AG08396 (cell line): ENCODE measurements at places on chromosomes 12 and 14.

- no peak for DNase-seq
These were observed 88.4 kb upstream of the PRKD1 start for GRCh38 chr14:30016002-30016401.

- no peak for DNase-seq
These were observed 20.0 kb downstream of the PROX2 start for GRCh38 chr14:74855945-74856344.

DNA sequence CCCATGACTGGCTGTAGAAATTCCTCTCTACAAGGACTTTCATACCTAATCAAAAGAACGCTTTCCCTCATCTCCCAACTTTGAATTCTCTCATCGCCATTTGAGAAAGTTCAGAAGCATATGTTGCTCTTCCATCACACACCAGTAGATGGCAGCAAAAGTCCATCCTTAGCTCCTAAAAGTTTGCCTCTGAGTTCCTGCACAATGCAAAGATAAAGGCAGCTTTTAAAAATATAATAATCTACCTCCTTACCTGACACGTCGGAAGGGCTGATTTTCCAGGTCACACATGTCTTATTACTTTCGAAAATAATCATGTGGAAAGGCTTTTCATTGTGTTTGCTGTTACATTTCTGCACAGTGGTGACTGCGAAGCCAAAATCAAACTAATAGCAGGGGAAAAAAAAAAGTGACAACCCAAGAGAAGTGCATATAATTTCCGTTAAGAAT lies 456.7 kb upstream of the SEL1L start:
- peak; percentile 28 for DNase-seq

DNA sequence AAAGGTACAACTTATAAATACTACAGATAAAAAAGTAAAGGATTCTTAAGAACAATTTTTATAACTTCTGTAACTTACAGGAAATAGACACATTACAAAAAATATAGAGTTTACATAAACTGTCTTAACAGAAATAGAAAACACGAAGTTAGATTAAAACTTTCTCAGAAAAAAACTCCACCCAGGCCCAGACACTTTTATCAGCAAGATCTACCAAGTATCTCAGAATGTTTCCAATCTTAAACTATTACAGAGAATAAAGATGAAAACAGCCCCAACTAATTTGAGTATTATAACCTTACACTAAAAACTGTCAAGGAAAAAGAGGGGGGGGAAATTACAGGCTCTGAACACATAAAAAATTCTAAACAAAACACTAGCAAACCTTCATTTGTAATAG lies 8.2 kb downstream of the ZFC3H1 start:
- no peak for DNase-seq

DNA sequence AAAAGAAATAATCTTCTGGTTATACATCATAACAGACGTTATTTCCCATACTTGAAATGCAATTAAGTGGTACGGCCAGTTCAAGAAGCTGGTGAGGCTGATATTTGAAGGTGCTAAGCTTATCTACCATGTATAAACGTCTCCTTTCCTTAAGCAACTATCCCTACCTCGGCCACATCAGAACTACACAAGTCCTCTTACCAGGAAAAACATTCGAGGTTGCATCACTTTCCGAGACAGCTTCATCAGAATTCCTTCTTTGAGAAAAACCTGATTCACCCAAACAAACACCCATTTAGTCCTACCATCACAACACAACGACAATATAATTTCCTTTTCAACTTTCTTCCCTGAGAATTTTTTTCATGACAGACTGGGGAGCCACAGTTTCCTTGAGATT lies 33.9 kb upstream of the NR2C1 start:
- DNase-seq: no peak

GRCh38 chr12:93540466-93540865 lies 32.0 kb upstream of the SOCS2 start:
- DNase-seq: no peak

DNA sequence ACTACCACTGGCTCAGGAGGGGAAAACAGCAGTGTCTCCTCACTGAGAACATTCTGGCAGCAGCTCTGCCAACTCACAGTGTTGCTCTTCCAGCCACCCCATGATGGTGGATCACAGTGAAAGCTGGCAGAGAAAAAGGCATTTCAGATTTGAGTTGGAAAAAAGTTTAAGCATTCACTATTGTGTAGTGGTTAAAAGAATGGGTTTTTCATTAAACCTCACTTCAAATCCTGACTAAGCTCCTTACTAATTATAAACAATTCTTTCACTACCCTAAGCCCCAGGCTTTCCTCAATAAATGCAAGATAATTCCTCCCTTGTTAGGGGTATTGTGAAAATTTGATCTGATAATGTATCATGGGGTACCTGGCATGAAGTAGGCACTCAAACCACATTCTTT lies 518.1 kb downstream of the SNAPC1 start:
- no peak for DNase-seq

DNA sequence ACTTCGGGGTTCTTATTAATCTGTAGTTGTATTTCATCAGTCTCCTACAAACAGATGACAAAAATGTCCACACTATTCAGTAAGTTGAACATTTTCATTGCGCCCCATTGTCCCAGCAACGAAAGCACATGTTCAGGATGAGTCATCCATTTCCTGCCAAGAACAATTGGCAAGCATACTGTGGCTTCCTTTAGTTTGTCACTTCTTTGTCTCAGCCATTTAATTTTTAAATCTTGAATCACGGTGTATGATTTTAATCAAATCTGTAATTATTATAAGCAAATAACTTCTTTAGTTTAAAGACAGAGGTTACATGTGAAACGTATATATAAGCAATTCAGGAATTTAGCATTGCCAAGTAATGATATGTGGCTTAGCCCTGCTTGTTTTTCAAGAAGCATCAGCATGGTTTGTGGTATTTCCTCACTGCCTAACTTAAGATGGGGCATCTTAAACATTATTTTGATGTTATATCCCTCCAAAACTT lies 211.3 kb upstream of the KRR1 start:
- DNase-seq: peak; percentile 40

GRCh38 chr12:12323591-12323990 lies 26.5 kb downstream of the MANSC1 start:
- DNase-seq: no peak

GRCh38 chr12:53538209-53538689 lies 31.0 kb upstream of the NPFF start:
- DNase-seq: peak; percentile 15

- DNase-seq: no peak
These were observed 35.7 kb upstream of the GPR132 start for GRCh38 chr14:105100910-105101309.

- DNase-seq: peak; percentile 65
These were observed 36.3 kb upstream of the NPFF start for GRCh38 chr12:53543539-53543938.

GRCh38 chr14:30156571-30156970 lies 228.9 kb upstream of the PRKD1 start:
- no peak for DNase-seq

DNA sequence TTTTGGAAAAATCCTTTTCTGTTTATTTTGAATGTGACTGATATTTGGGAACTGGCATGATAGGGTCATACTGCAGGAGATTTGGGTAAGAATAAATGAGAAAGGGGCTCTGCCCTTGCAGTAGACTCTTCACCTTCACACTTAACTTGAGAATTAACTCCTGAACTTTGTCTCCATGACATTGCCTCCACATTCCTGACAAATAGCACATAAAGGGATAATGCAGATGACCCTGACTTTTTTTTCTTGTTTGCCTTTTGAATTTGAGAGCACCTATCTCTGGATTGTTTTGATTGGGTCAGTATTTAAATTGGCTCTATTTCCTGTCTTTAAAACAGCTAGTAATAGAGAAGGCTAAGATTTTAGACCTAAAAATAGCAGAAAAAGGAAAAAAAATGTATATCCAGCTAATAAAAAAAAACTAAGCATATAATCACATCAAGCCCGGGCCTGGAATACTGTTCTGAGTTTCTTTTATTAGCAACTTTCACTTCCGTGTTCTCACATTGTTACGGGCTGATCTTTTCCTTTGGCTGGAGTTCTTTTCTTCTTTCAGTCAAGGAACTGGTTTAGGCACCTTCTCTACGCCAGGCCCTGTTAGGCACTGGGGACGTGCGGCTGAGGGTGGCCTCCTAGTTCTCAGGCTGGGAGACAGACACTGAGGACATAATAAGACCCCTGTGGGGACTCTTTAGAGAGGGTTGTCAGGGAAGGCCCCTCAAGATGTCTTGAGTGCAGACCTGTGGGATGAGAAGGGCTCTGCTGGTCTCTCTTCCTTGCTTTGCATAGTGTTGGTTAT lies 53.1 kb upstream of the GNPNAT1 start:
- no peak for DNase-seq

DNA sequence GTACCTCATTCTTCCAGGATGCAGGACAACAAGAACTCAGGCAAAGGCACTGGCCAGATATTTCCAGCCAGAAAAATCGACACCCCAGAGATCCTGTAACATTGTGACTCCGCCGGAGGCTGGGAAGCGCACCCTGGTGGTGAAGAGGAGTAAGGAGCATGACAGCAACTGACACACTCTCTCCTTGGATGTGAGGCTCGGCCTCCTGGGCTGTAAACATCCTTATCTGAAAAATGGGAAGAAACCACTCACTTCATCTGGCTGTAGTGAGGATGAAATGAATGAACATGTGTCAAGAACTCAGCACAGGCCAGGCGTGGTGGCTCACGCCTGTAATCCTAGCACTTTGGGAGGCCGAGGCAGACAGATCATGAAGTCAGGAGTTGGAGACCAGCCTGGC lies 27.5 kb downstream of the TCHP start:
- peak; percentile 74 for DNase-seq

- DNase-seq: no peak
These were observed 187.0 kb upstream of the C14orf180 start for GRCh38 chr14:104392396-104393198.

- no peak for DNase-seq
These were observed 2.9 kb downstream of the KRT2 start for GRCh38 chr12:52649066-52649465.

DNA sequence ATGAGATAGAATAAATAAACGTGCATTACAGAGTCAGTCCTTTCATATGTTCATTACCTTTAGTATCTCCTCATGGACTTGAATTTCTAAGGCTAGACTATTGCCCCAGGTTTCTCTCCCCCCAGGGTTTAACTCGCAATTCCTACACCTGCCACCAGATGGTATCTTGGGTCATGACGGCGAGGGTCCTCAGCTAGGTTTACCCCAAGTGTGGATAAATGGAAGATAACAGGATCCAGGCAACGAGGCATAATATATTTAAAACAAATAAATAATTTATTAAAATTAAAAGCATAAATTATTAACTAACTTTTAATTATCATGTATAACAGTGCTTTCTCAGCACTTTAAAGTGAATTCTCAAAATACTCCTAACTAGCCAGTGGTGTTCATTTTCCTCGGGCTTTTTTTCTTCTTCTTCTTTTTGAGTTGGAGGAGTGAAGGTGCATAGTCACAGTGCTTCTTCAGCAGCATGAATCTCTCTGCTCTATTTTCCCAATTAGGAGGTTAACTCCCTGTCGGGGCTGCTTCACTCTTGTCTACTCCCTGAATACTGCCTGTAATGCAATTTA lies 243.5 kb upstream of the CAND1 start:
- DNase-seq: peak; percentile 29

- DNase-seq: peak; percentile 47
These were observed 472.0 kb upstream of the TBX3 start for GRCh38 chr12:115155665-115156645.

DNA sequence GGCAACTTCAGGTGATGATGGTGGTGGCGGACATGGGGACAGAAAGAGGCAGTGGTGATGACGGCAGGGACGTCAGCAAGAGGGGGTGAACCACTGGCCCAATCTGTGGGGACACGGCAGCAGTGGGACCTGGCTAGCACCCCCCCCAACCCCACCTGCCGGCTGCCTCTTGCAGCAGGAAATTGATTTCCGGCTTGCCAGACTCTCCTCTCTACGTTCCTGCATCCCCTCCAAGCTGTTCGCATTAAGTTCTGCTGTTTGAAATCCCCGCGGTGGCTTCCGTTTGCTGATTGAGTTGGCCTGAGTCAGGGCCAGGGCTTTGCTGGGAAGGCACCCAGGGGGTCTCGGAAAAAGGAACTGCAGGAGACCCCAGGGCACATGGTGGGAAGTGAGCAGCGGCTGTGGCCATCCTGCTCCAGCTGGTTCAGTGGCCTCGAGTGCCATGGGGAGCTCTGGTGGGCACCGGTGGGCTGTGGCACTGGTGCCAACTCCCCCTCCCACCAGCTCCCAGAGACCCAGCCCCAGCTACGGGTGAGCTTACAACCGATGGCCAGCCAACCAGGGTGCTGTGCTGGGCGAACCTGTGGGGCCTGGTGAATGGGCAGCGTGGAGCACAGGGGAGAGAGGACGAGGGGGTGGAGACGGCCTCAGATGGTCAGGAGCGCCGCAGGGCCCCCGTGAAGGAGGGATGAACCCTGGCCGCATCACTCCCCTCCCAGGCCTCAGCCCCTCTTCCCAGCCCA lies 14.6 kb upstream of the NUDT14 start:
- DNase-seq: no peak

- DNase-seq: no peak
These were observed 371.2 kb downstream of the DIO2 start for GRCh38 chr14:79840103-79840502.

DNA sequence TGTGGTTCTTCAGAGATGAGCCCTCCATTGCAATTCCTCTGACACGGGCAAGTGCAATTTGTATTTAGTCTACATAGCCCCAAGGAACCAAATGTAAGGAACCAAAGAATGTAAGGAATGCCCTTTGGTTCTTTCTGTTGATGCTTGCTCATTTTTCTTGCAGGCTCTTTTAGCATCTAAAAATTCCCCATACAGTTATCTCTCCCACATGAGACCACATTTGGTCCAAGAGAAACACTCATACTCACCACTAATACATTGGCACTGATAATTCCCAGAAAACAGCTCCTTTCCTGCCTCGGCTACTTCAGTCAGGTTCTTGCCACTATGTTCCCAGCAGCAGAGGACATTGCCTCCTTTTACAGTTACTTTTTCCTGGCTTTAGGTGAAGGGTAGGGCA lies 332.6 kb downstream of the AEBP2 start:
- peak; percentile 49 for DNase-seq

DNA sequence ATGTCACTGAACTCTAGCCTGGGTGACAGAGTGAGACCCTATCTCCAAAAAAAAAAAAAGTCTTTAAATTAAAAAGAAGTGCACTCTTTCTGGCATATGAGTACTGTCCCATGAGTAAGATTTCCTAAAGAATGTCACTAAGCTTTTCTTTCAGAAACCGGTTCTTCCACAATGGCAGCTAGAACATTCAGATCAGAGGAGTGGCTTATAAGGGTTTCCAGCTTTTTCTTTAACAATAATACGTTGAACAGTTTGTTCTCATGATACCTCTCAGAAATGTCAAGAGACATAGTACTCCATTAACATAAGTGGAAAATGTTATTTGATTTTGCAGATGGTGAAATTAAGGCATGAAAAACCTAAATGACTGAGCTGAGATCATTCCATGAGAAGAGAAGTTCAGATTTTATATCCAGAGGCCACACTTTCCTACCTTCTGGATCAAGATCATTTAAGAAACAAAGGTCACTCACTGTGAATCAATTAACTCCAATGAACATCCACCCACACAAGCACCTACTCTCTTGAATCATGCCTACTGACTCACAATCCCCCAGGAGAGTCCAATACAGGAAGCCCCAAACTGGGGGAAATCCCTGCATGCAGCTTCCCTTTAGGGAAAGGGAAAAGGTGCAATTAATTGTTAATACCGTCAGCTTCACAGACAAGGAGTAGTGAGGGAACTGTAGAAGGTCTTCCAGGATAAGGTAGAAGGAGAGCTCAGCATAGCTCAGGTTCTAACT lies 86.9 kb downstream of the SPTSSA start:
- DNase-seq: no peak
